Ovary (tissue), 10 donors: ENCODE measurements at places on chromosomes 5 and 9. TPM values are rescaled to one million over a fixed set of nuclear protein-coding genes. Genes with fewer than 3 reads are reported as not detected.

The PCDHB16 gene
- 4.2 TPM for polyA plus RNA-seq

The CDC25C gene
- 0.30 TPM for polyA plus RNA-seq

The CMBL gene
- polyA plus RNA-seq = 33.0 TPM

The ADAMTS2 gene
- 26.7 TPM for polyA plus RNA-seq

The PPP3R2 gene
- polyA plus RNA-seq = not detected

The CAMK4 gene
- polyA plus RNA-seq = 0.58 TPM

The LPAR1 gene
- 22.3 TPM for polyA plus RNA-seq

The ADAMTS13 gene
- 3.8 TPM for polyA plus RNA-seq

The RETREG1 gene
- 2.7 TPM for polyA plus RNA-seq

The SLC34A3 gene
- not detected for polyA plus RNA-seq

The ZNF618 gene
- polyA plus RNA-seq = 12.0 TPM

The HMMR gene
- polyA plus RNA-seq = 0.23 TPM

The ADGRD2 gene
- not detected for polyA plus RNA-seq

The PRLR gene
- polyA plus RNA-seq = 1.8 TPM

The SLC2A6 gene
- polyA plus RNA-seq = 0.93 TPM

The FEM1C gene
- 11.7 TPM for polyA plus RNA-seq

The FAM163B gene
- not detected for polyA plus RNA-seq

The GBA2 gene
- polyA plus RNA-seq = 27.8 TPM

The ZNF484 gene
- 2.7 TPM for polyA plus RNA-seq

The ACTBL2 gene
- not detected for polyA plus RNA-seq
